Kidney epithelial cell (primary cell): ENCODE measurements at places on chromosomes 11 and 22. TPM values are rescaled to one million over a fixed set of nuclear protein-coding genes. Genes with fewer than 3 reads are reported as not detected.

FLRT1 gene
- total RNA-seq: 0.13 and 0.14 TPM in 2 replicates

C11orf87 gene
- total RNA-seq: not detected in 2 replicates

USP2 gene
- total RNA-seq: 1.6 and 2.0 TPM in 2 replicates

LRRN4CL gene
- total RNA-seq: 0.25 TPM in 1 of 2 replicates, not detected in the other

XKR3 gene
- total RNA-seq: not detected in 2 replicates

TRIM48 gene
- total RNA-seq: not detected in 2 replicates

DEUP1 gene
- total RNA-seq: 0.41 TPM in 1 of 2 replicates, not detected in the other

OR4C11 gene
- not detected in 2 replicates for total RNA-seq

CRYBA4 gene
- not detected in 2 replicates for total RNA-seq

WNT11 gene
- total RNA-seq: 0.21 and 0.27 TPM in 2 replicates

STK33 gene
- 14.9 and 15.7 TPM in 2 replicates for total RNA-seq

SMIM35 gene
- not detected in 2 replicates for total RNA-seq

MS4A15 gene
- total RNA-seq: not detected in 2 replicates

OR2AG1 gene
- total RNA-seq: not detected in 2 replicates

CARD18 gene
- total RNA-seq: not detected in 2 replicates

LRP4 gene
- total RNA-seq: 6.1 and 9.9 TPM in 2 replicates

PTGDR2 gene
- total RNA-seq: not detected in 2 replicates

TRMU gene
- 20.8 and 23.3 TPM in 2 replicates for total RNA-seq

GAS2 gene
- total RNA-seq: 0.46 and 3.9 TPM in 2 replicates

GPR83 gene
- 0.07 TPM in 1 of 2 replicates, not detected in the other for total RNA-seq

SLC25A18 gene
- total RNA-seq: 0.08 TPM in 1 of 2 replicates, not detected in the other

SLC22A12 gene
- not detected in 2 replicates for total RNA-seq

TYR gene
- total RNA-seq: not detected in 2 replicates

BIK gene
- 28.5 and 31.3 TPM in 2 replicates for total RNA-seq

HMOX1 gene
- total RNA-seq: 37.7 and 45.7 TPM in 2 replicates

DEPDC5 gene
- total RNA-seq: 10.3 and 13.6 TPM in 2 replicates

MMP8 gene
- total RNA-seq: not detected in 2 replicates

IFTAP gene
- total RNA-seq: 20.1 and 30.9 TPM in 2 replicates

TREH gene
- total RNA-seq: not detected in 2 replicates

ANO1 gene
- total RNA-seq: 0.89 and 1.1 TPM in 2 replicates

OR10A6 gene
- not detected in 2 replicates for total RNA-seq

NPTXR gene
- total RNA-seq: 2.4 and 5.4 TPM in 2 replicates

TRPC6 gene
- not detected in 2 replicates for total RNA-seq

MOGAT2 gene
- not detected in 2 replicates for total RNA-seq

CDC42BPG gene
- total RNA-seq: 10.7 and 12.8 TPM in 2 replicates

APOA1 gene
- total RNA-seq: not detected in 2 replicates

PACSIN3 gene
- total RNA-seq: 37.9 and 57.4 TPM in 2 replicates

OR51B5 gene
- total RNA-seq: not detected in 2 replicates

SYCE3 gene
- 0.71 TPM in 1 of 2 replicates, not detected in the other for total RNA-seq

CSF2RB gene
- total RNA-seq: 0.14 and 1.1 TPM in 2 replicates

TRIM49 gene
- not detected in 2 replicates for total RNA-seq
